ENCODE measurements at places on chromosomes 6 and 20.

- no peak for DNase-seq
These were observed 40.7 kb upstream of the EXOC2 start for GRCh38 chr6:733431-734219.

DNA sequence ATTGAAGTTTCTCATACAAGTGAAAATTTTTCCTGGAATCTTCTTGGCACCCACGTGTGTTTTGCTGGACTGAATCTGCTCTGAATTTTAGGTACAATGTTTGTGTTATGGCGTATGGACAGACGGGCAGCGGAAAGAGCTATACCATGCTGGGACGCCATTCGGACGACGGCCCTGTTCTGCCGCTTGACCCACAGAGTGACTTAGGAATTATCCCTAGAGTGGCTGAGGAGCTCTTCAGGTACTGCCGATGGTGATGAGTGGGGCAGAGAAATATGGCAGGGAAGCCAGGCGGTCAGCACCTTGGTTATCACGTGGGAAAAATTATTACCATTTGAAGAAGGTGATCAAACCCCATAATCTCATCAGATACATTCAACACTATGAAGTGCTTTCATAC is 36.3 kb downstream of the KIF25 start:
- no peak for DNase-seq

DNA sequence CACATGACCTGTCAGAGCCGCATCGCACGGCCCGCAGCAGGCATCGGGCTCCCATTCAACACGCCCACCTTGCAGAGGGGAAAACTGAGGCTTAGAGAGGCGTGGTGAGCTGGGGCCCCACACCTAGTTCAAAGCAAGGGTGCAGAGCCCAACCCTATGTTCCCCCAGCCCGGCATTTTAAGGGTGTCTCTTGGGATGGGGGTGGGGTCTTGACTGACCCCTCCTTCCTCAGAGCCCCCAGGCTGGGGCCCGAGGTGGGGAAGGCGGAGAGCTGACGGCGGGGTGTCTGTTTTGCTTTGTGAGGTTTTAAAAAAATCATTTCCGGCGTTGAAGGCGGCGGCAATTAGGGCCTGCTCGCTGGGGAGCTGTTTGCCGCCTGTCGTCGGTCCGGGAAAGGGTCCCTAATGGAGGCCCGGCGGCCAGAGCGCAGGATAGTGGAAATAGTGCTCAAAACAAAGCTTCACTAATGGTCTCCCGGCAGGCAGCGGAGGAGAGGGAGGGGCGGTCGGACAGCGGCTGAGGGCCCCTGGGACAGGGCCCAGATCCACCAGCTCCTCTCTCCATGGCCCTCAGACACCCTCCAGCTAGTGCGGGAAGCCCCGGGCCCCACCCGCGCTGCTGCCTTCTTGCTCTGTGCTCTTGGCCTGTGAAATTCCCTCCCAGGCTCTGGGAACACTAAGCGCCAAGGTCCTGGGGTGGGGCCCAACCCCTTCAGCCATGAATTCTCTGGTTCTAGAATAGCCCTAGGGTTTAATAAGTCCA is 11.9 kb downstream of the VSTM2L start:
- peak; percentile 42 for DNase-seq

GRCh38 chr20:38728191-38728781 is 4.0 kb downstream of the SLC32A1 start:
- DNase-seq: no peak

DNA sequence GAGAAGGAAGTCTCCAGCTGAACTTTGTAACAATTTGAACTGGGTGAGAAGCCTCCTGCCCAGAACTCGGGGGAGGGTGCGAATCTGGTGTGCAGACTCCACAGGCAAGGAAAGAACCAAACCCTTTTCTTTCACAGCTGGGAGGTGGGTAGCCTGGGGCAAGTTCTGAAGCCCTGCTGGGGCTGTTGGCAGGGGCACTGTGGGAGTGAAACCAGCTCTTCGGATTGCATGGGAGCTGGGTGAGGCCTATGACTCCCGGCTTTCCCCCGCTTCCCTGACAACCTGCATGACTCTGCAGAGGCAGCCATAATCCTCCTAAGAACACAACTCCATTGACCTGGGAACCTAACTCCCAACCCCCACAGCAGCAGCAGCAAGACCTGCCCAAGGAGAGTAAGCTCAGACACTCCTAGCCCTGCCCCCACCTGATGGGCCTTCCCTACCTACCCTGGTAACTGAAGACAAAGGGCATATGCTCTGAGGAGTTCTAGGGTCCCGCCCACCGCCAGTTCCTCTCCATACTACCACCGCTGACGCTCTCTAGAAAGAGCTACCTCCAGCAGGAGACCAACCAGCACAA is 37.5 kb downstream of the SOD2 start:
- DNase-seq: no peak

- peak; percentile 70 for DNase-seq
These were observed 133.3 kb downstream of the ELOVL4 start for GRCh38 chr6:79813854-79814709.

DNA sequence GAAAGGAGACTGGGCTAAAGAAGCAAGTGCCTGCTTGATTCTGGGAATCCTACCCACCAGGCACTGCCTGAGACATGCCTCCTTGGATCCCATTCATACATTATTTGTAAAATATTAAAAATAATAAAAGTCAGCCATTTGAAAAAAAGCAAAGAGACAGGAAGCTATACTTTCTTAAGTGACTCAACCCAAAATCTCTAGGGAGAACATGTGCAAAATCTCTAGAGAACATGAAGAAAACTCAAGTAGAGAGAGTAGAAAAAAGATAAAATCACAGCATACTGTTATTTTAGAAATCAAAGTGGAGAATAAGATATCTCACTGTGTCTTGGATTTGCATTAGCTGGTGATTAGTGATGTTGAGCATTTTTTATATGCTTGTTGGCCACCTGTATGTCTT is 197.2 kb upstream of the GGTLC1 start:
- no peak for DNase-seq

- DNase-seq: peak; percentile 7
These were observed 101.6 kb downstream of the DLL1 start for GRCh38 chr6:170189236-170189635.

DNA sequence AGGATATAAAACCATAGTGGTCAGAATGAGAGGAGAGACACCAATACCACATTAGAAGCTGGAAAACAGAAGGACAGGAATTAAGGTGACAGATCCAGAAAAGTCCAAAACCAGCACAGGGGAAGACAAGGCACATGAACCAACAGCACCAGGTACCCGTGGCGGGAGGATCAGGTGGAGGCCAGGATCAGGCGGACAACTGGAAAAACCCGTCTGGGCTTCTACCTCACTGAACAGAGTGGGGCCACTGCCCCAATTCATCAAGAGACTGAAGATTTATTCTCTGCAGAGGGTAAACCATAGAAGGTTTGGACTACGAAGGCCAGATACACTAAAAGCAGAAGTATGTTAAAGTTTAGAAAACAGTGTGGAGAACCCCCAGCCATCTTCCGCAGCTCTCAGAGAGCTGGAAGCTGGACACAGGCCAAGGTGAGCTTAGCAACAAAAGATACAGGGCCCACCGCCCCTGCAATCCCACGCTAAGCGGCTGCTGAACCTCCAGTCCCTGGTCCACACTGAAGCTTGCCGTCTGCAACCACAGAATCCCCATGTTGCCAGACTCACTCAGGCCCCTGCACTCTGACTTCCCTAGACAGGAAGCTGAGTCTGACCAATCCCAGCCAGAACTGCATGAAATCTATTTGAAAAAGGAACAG is 29.9 kb downstream of the ABHD12 start:
- DNase-seq: no peak

- no peak for DNase-seq
These were observed 7.8 kb downstream of the MDC1 start for GRCh38 chr6:30709101-30709868.

DNA sequence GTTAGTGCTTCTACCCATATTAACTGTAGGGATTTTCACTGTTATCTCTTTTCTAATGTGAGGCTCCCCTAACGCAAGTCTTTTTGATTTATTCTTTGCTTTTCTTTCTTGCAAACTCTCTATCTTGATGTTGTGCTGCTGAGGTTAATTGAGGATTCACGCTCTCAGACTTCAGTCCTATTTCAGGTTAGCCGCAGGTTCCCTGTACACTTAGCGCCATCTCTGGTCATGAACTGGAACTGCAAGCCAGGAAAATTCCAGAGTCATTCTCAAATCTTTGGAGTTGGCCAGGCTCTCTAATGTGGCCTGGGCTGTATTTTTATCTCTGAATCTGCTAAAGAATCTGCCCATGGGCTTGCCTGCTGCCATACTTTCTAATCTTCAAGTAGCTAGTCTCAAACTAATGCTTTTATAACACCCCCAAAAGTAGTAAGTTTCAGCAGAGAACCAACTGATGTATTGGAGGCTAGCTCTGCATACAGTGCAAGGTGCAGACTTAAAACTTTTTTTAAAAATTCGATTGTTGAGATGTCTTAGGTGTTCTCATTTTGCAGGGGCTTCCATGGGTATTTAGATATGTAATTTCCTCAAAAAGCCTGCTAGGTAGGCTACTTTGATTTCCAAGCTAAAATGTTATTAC is 91.1 kb upstream of the OPRM1 start:
- DNase-seq: peak; percentile 24

GRCh38 chr6:93447874-93448273 is 28.5 kb upstream of the EPHA7 start:
- DNase-seq: no peak

GRCh38 chr20:45097485-45098102 is 3.3 kb downstream of the KCNS1 start:
- DNase-seq: peak; percentile 67

DNA sequence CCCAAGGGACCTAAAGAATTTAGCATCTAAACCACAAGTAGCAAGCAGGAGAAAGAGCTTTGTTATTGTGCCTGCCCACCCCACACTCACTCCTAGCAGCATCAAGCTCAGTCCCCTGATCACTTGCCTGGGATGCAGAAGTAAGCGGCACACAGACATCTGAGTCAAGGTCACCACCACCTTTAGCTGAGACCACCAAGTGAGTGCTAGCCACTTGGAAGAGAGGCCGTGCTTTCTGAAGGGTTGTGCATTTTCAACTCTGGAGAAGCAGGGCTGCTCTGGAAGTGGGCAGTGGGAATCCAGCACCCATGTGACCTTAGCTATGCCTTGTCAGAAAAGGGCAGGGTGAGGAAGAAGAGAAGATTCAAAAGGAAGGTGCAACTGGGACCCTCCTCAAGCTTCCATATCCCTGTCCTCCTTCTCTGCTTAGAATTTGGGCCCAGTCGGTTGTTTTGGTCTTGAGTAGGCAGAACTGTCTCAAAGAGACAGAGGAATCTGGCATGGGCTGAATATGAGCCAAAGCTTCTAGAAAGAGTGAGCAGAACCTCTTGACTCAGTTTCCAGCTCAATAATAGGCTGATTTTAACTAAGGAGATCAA is 6.2 kb downstream of the NR2E1 start:
- no peak for DNase-seq

DNA sequence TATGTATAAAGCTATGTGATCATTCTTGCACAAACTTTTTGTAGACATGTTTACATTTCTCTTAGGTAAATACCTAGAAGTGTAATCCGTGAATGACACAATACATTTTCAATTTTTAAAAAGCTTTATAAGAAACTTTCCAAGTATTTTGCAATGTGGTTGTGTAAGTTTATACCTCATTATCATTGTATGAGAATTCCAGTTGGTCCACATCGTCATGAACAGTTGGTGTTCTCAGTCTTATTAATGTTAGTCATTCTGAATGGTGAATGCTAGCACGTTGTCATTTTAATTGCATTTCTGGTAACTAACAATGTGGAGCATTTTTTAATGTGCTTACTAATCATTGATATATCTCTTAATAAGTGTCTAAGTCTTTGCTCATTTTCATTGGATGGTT is 116.5 kb upstream of the F13A1 start:
- no peak for DNase-seq

DNA sequence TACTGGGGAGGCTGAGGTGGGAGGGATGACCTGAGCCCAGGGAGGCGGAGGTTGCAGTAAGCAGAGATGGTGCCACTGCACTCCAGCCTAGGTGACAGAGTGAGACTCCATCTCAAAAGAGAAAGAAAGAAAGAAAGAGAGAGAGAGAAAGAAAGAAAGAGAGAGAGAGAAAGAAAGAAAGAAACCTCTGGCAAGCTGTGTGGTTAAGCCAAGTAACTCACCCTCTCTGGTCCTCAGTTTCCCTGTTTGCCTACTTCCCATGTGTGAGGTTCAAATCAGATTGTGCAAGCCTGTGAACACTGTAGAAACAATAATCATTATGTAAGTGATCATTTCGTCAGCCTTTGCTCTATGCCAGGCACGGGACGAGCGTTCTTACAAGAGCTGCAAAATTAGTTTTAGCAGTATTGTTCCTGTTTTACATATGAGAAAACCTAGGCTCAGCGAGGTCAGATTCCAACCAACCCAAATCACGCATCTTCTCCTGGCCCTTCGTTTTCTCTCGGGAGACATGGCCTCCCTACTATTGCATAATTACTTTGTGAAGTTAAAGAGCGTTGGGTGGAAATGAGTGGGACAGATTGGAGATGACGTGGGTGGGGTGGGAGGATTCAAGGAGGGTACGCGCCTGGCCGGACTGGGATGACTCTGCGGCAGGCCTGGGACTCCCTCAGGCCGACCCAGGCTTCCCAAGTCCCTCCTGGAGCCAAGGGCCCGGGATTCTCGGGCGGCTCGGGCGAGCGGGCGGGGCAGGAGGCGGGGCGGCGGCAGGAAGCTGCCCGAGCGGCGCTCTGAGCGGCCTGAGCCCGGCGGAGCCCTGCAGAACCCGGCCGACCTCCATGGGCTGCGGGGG is at the start of gene SNX21:
Gene SNX21 (plus strand): TSS at position 770 of the 853 bp plus-strand sequence. CDS start 121 bp downstream, outside the sequence.
- peak; percentile 29 for DNase-seq

DNA sequence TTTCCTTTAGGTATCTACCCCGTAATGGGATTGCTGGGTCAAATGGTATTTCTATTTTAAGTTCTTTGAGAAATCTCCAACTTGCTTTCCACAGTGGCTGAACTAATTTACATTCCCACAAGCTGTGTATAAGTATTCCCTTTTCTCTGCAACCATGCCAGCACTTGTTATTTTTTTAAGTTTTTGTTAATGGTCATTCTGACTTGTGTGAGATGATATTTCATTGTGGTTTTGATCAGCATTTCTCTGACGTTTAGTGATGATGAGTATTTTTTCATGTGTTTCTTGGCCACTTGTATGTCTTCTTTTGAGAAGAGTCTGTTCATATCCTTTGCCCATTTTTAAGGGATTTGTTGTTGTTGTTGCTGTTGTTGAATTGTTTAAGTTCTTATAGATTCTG is 871.1 kb downstream of the KIF16B start:
- no peak for DNase-seq

DNA sequence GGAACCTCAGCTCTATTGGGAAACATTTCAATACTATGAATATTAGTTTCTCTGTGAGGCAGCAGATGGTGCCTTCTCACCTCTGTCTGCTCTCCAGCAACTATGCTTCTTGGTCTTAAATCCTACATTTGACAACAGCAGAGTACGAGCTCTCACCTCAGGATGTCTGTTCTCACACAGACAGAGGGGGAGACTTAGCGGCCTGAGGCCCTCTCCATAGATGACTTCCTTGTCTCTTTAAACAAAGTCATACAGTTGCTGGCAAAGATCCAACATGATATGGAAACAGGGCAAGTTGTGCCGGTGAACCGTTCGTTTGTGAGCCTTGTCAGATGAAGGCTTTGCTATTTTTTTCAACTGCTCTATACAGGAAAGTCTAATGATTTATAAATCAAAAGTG is 43.7 kb upstream of the GABRR1 start:
- DNase-seq: no peak
